ENCODE measurements at places on chromosomes 12 and 14.

DNA sequence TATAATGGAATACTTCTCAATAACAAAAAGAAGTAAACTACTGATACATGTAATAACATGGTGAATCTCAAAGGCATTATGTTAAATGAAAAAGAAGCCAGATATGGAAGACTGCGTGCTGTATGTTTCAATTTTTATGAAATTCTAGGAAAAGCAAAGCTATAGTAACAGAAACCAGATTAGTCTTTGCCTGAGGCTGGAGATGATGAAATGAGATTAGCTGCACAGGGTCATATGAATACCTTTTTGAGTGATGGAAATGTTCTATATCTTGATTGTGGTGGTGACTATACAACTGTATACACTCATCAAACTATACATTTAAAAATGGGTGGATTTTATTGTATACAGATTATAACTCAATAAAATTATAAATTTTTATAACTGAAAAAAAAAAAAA lies 113.5 kb downstream of the TMEM30B start:
- DNase-seq: no peak

GRCh38 chr12:2251526-2252209 lies 198.9 kb downstream of the CACNA1C start:
- no peak for DNase-seq

DNA sequence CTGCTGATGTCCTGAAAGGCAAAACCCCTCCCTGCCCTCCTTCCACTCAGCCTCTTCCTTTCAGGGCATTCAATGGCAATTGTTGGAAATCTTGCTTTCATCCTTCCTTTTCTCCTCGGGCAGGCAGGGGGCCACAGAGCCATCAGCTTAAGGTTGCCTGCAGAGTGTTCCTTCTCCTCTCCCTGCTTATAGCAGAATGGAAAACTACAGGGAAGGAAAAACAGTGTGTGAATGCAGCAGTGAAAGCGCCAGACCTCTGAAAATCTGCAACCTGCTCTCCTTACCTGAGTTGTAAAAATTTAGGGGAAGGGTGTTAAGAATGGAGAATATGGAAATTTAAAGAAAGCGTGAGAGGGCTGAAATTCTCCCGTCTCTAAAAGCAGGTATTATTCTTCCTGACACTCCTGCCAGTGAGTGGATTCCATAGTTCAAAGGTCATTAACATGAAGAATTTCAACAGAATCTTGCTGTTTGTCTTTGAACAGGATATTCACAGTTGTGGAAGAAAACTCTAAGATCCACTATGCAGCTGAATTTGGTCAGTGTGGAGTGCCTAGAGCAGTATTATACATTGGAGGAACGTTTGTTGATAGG lies 348.8 kb downstream of the KCNH5 start:
- no peak for DNase-seq

GRCh38 chr12:29216797-29217575 lies 67.9 kb downstream of the FAR2 start:
- DNase-seq: no peak

- no peak for DNase-seq
These were observed 25.7 kb upstream of the CKAP4 start for GRCh38 chr12:106273491-106273890.

GRCh38 chr12:130136509-130137039 lies 25.7 kb upstream of the FZD10 start:
- DNase-seq: no peak

DNA sequence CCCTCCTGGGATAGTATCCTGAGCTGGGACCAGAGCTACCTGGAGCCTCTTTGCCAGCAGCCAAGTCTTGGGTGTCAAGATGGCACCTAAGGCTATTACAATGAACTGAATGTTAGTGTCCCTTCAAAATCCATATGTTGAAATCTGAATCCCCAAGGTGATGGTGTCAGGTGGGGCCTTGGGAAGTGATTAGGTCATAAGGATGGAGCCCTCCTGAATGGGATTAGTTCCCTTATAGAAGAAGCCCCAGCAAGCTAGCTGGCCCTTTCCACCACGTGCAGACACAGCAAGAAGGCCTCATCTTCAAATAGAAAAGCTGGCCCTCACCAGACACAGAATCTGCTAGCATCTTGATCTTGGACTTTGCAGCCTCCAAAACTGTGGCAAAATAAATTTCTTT lies 12.4 kb downstream of the NFKBIA start:
- no peak for DNase-seq

DNA sequence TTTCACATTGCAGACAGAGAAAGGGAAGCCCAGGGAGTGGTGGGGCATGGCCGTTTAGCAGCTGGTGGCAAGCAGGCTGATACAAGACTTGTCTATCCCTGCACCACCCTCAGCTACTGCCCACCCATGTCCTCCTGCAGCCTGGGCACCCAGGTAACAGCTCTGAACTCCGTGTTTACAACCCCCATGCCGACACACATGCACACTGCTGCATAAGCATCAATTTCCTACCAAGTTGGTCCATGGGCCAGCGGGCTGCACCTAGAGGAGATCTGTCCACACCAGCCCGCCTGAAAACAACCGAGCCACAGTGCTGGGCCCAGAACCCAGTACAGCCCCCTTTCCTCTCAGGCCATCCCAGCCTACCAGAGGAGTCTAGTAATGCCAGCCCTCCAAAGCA lies 75.9 kb upstream of the C14orf180 start:
- DNase-seq: no peak

DNA sequence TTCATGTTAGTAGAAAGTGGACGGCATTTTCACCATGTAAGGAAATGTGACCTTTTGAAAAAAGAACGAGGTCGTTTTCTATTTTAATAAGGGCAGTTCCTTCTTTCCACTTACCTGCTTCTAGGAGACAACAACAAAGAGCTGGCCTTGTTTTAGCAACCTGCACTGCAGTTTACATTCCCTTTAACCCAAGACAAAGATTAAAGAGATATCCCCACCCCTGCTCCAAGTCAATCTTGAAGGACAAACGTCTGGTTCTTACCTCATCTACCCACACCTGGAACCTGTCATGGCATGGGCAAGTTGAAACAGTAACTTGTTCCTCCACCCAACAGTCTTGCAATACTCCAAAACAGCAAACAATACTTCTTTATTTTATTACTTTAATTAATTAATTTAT lies 32.7 kb downstream of the ZCCHC8 start:
- DNase-seq: no peak

DNA sequence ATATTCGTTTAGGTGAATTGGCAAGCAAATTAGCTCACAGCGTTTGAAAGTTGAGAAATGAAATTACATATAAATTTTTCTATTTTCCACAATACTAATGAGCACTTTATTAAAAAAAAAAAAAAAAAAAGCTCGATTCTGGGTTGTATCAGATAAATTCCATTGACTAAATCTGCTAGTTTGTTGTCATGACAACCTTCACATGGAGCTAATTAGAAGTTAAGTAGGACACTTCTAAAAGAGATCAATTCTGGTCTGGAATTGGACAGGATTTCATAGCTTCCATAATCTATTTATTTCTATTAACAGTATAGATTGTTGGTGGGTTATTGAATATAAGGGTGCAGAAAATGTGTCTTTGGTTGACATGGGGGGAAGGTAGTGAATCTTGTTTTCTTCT lies 85.5 kb upstream of the NEDD1 start:
- DNase-seq: no peak

Measured in activated T-cell treated with anti-CD3 and anti-CD28 coated beads for 1 hour (primary cell).